Activated T-helper 2 cell treated with anti-CD3 and anti-CD28 coated beads, Interferon-gamma antibody, Interleukin-2, Interleukin-4, amounts not matched to agents 10 μg/mL and 5 μg/mL and 100 μg/mL, durations not matched to agents 14 hours and 24 hours and 36 hours (primary cell): ENCODE measurements at places on chromosomes 11 and 22. TPM values are rescaled to one million over a fixed set of nuclear protein-coding genes. Genes with fewer than 3 reads are reported as not detected.

- H3K4me1 ChIP-seq, result no peaks in the 10 kb centered on the region
- no peak overlapping the region for H3K4me3 ChIP-seq
- H3K27ac ChIP-seq, result no peak overlapping the region
Observed at GRCh38 chr11:30245621-30246020, 14.8 kb downstream of the FSHB start.

- DNase-seq, result no peak
- peaks cover 6% of the 10 kb centered on the region for H3K36me3 ChIP-seq
- no peak overlapping the region for H3K4me3 ChIP-seq
Observed at GRCh38 chr11:117045956-117046355, 52.3 kb downstream of the SIK3 start.

DNA sequence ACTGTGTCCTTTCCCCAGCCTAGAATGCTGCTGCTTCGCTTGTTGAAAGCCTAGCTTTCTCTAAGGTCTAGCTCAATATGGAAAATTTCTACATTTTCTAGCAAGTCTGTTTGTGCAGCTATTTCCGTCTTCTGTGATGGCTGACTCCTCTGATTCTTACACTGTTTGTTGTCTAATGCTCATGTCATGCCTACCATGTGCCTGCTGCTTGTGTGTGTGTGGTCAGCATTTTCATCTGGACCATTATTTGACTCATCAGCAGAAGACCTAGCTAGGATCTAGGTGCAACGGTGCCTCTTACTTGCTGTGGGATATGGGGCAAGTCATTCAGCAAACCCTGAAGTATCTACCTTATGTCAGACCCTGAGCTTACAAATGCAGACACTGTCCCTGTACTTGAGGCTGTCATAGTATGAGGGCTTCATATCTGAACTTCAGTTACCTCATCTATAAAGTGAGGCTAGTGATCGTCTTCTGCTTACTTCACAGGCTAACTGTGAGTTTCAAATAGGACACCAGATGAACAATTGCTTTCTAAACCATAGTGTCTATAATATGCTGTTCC is 86.5 kb upstream of the MYO18B start:
- H3K27me3 ChIP-seq, result no peaks in the 10 kb centered on the region
- H3K27ac ChIP-seq, result no peak overlapping the region
- DNase-seq, result no peak
- H3K36me3 ChIP-seq, result peaks cover 48% of the 10 kb centered on the region
- no peak overlapping the region for H3K4me3 ChIP-seq

DNA sequence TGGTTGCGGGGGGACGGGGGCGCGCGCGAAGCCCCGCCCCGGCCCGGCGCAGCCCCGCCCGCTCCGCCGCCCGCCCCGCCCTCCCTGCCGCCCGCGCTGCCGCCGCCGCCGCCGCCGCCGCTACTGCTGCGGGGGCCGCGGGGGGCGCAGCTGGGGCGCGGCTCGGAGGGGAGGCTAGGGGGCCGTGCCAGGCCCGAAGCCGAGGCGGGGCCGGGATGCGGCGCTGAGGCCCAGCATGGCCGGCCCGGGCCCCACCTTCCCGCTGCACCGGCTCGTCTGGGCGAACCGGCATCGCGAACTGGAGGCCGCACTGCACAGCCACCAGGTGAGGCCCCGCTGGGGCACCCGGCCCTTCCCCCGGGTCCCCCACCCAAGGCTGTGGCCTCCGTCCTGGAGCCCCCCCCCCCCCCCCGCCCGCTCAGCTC is at the start of gene ANKRD13D:
Gene ANKRD13D, plus strand, starts transcription at position 78 of the 425 bp plus-strand sequence. Its CDS starts 158 bp downstream, at position 236.
- H3K36me3 ChIP-seq, result peaks cover 69% of the 10 kb centered on the region
- H3K4me3 ChIP-seq, result peak within 1 kb of the TSS; percentile 92
- no peaks in the 10 kb centered on the region for H3K27me3 ChIP-seq
- peak within 1 kb of the TSS; percentile 96 for H3K27ac ChIP-seq
- H3K4me1 ChIP-seq, result peaks cover 46% of the 10 kb centered on the region
- no peak for DNase-seq

- no peak overlapping the region for H3K27ac ChIP-seq
- H3K4me1 ChIP-seq, result no peaks in the 10 kb centered on the region
- no peaks in the 10 kb centered on the region for H3K27me3 ChIP-seq
- no peak overlapping the region for H3K4me3 ChIP-seq
- peaks cover 16% of the 10 kb centered on the region for H3K36me3 ChIP-seq
Observed at GRCh38 chr11:1478544-1478943, 8.0 kb downstream of the MOB2 start.

GRCh38 chr22:46479046-46479445 is 58.4 kb downstream of the CELSR1 start:
- H3K4me1 ChIP-seq, result peaks cover 8% of the 10 kb centered on the region
- H3K4me3 ChIP-seq, result no peak overlapping the region
- no peaks in the 10 kb centered on the region for H3K36me3 ChIP-seq
- peaks cover 3% of the 10 kb centered on the region for H3K27me3 ChIP-seq

- H3K4me1 ChIP-seq, result peaks cover 5% of the 10 kb centered on the region
- DNase-seq, result no peak
- H3K27me3 ChIP-seq, result peaks cover 31% of the 10 kb centered on the region
- no peaks in the 10 kb centered on the region for H3K36me3 ChIP-seq
- H3K27ac ChIP-seq, result no peak overlapping the region
Observed at GRCh38 chr11:119712459-119713358, 16.3 kb downstream of the NECTIN1 start.

GRCh38 chr22:36838119-36839030 is 21.5 kb upstream of the PVALB start:
- peaks cover 24% of the 10 kb centered on the region for H3K27me3 ChIP-seq
- H3K36me3 ChIP-seq, result no peaks in the 10 kb centered on the region
- DNase-seq, result no peak
- H3K27ac ChIP-seq, result no peak overlapping the region
- H3K4me3 ChIP-seq, result no peak overlapping the region

DNA sequence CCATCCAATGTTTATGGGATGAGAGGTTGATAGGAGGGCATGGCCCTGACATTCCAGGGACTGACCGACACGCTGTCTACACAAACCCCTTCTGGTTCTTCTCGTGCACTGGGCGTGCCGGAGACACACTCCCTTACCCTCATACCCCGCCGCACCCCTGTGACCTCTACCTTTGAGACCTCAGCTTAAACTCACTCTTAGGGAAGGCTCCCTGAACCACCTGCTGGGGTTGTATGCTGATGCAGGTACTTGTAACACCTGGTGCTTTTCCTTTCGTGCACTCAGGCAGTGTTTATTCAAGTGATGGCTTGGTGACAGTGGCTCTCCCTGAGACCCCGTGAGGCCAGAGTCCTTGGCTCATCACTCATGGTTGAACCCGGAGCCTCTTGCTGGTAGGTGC is 12.0 kb downstream of the PPARA start:
- no peak overlapping the region for H3K27ac ChIP-seq
- no peaks in the 10 kb centered on the region for H3K27me3 ChIP-seq
- DNase-seq, result no peak
- no peaks in the 10 kb centered on the region for H3K36me3 ChIP-seq
- no peak overlapping the region for H3K4me3 ChIP-seq
- H3K4me1 ChIP-seq, result no peaks in the 10 kb centered on the region

- DNase-seq, result no peak
- no peaks in the 10 kb centered on the region for H3K4me1 ChIP-seq
- no peaks in the 10 kb centered on the region for H3K36me3 ChIP-seq
Observed at GRCh38 chr11:130554241-130555055, 106.0 kb downstream of the ADAMTS15 start.

DNA sequence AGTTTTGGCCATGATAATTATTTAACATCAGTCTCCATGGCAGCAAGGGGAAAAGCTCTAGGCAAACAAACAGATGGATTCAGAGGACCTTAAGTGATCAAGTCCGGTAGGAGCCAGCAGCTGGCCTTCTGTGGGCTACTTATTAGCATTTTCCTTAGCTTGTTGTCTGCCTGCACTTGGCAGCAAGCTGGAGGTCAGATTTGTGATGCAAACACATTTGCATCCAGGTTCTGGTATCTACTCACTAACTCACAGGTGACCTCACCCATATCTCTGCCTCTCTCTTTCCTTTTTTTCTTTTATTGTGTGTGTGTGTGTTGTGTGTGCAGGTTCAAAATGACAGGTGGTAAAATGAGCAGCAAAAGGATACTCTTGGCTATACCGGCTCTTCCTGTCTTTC is 32.3 kb downstream of the ARHGAP42 start:
- no peak overlapping the region for H3K27ac ChIP-seq
- no peaks in the 10 kb centered on the region for H3K4me1 ChIP-seq
- no peaks in the 10 kb centered on the region for H3K36me3 ChIP-seq
- no peaks in the 10 kb centered on the region for H3K27me3 ChIP-seq

DNA sequence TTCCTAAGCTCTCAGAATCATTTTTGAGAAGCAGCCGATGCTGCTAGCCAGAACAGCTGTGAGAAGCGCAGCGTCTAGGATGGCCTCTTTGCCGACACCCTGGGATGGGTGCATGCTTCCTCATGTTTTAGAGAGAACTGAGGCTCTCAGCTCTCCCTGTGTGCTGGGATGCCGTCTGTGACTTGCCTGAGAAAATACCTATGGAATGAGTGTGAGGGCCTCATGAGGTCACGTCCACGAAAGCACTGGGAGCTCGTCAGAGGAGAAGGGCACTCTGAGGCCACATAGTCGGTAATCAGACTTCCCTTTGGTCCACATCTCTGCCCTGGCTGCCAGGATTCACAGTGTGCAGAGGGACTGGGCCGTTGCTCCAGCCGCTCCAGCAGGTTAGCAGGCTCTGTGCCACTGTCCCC is 54.7 kb downstream of the MICAL3 start:
- H3K36me3 ChIP-seq, result peaks cover 2% of the 10 kb centered on the region
- peaks cover 5% of the 10 kb centered on the region for H3K4me1 ChIP-seq
- no peak overlapping the region for H3K27ac ChIP-seq
- DNase-seq, result no peak

GRCh38 chr11:57785072-57785471 is 23.5 kb downstream of the CTNND1 start:
- H3K36me3 ChIP-seq, result no peaks in the 10 kb centered on the region
- H3K4me3 ChIP-seq, result no peak overlapping the region
- no peak for DNase-seq
- H3K27me3 ChIP-seq, result no peaks in the 10 kb centered on the region
- H3K4me1 ChIP-seq, result peaks cover 12% of the 10 kb centered on the region
- H3K27ac ChIP-seq, result no peak overlapping the region

- H3K4me1 ChIP-seq, result peaks cover 8% of the 10 kb centered on the region
- no peak for DNase-seq
- H3K27me3 ChIP-seq, result peaks cover 2% of the 10 kb centered on the region
- no peak overlapping the region for H3K4me3 ChIP-seq
- H3K36me3 ChIP-seq, result no peaks in the 10 kb centered on the region
Observed at GRCh38 chr11:62390722-62391121, 28.1 kb upstream of the SCGB1A1 start.

GRCh38 chr22:23402275-23403151 is 177.6 kb downstream of the IGLL1 start:
- no peaks in the 10 kb centered on the region for H3K4me1 ChIP-seq
- H3K4me3 ChIP-seq, result no peak overlapping the region
- DNase-seq, result peak; percentile 26

- no peak overlapping the region for H3K27ac ChIP-seq
- H3K4me3 ChIP-seq, result no peak overlapping the region
- no peak for DNase-seq
- no peaks in the 10 kb centered on the region for H3K27me3 ChIP-seq
Observed at GRCh38 chr11:81010631-81011030, 1569.8 kb upstream of the TENM4 start.

DNA sequence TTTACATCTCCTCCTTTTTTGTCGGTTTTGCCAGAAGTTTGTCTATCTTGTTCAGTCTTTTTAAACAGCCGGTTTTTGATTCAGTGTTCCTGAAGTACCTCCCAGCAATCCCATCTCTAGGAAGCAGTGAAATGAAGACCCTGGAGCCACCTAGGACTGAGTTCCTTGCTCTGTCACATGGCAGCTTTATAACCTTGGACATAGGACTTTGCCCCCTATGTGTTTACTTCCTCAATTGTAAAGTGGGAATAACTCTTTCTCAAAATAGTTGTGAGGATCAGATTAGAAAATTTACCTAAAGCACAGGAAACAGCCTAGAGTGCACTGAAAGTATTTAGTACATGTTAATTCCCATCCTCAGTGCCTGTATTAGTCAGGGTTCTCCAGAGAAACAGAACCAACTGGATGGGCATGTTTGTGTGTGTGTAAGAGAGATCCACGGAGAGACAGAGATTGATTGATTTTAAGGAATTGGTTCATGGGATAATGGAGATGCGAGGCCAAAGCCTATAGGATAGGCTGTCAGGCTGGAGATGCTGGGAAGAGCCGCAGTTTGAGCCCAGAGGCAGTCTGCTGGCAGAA is 20.0 kb downstream of the FAM83F start:
- H3K4me3 ChIP-seq, result no peak overlapping the region
- no peak overlapping the region for H3K27ac ChIP-seq
- H3K36me3 ChIP-seq, result no peaks in the 10 kb centered on the region

DNA sequence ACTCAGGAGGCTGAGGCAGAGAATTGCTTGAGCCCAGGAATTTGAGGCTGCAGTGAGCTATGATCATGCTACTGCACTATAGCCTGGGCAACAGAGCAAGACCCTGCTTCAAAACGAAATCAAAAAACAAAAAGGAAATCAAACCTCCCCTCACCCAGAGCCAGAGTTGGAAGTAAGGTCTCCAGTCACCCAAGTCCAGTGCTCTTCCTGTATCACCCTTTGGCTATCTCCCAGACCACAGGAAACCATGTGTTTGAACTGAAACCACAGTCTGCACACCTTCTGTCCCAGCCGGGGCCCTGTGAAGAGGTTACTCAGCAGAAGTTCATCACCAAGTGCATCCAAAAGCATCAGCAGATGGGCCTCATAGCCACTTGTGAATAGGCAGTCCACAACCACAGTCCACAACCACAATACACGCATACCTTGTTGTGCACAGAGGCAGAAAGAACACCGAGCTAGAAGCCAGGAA is 4.6 kb downstream of the MYH9 start:
- H3K4me3 ChIP-seq, result peak overlapping the region; percentile 77
- DNase-seq, result peak; percentile 45
- peaks cover 67% of the 10 kb centered on the region for H3K36me3 ChIP-seq
- H3K27ac ChIP-seq, result peak overlapping the region; percentile 87
- H3K27me3 ChIP-seq, result no peaks in the 10 kb centered on the region

GRCh38 chr11:64007160-64007628 is 21.0 kb downstream of the OTUB1 start:
- H3K4me3 ChIP-seq, result no peak overlapping the region
- no peak for DNase-seq
- H3K27me3 ChIP-seq, result peaks cover 25% of the 10 kb centered on the region
- H3K36me3 ChIP-seq, result no peaks in the 10 kb centered on the region

GRCh38 chr11:115869780-115870431 is 365.7 kb upstream of the CADM1 start:
- DNase-seq, result peak; percentile 29
- H3K27ac ChIP-seq, result no peak overlapping the region
- peaks cover 2% of the 10 kb centered on the region for H3K27me3 ChIP-seq
- H3K36me3 ChIP-seq, result no peaks in the 10 kb centered on the region
- no peak overlapping the region for H3K4me3 ChIP-seq

GRCh38 chr22:34160141-34160783 is 240.0 kb upstream of the LARGE1 start:
- no peak for DNase-seq
- no peaks in the 10 kb centered on the region for H3K27me3 ChIP-seq
- H3K4me1 ChIP-seq, result no peaks in the 10 kb centered on the region

ZDHHC13 gene
- 25.4 and 27.8 TPM in 2 replicates for total RNA-seq

PGA3 gene
- not detected in 2 replicates for total RNA-seq

OR10A2 gene
- 0.02 TPM in 1 of 2 replicates, not detected in the other for total RNA-seq

NUDT22 gene
- 72.8 and 77.0 TPM in 2 replicates for total RNA-seq

TESMIN gene
- total RNA-seq, result 3.8 and 5.5 TPM in 2 replicates

TPCN2 gene
- total RNA-seq, result 19.1 and 20.0 TPM in 2 replicates

RBFOX2 gene
- 3.2 and 3.5 TPM in 2 replicates for total RNA-seq

CYTH4 gene
- total RNA-seq, result 45.9 and 49.8 TPM in 2 replicates

C11orf86 gene
- not detected in 2 replicates for total RNA-seq

RAG2 gene
- total RNA-seq, result not detected in 2 replicates

ADM2 gene
- 2.2 and 2.9 TPM in 2 replicates for total RNA-seq
